Osteoblast (primary cell): ENCODE measurements at places on chromosomes 4 and X. TPM values are rescaled to one million over a fixed set of nuclear protein-coding genes. Genes with fewer than 3 reads are reported as not detected.

- peak; percentile 63 for DNase-seq
Observed at GRCh38 chrX:15988661-15989603, 134.3 kb upstream of the AP1S2 start.

- DNase-seq, result no peak
Observed at GRCh38 chrX:19833034-19833677, 54.2 kb downstream of the SH3KBP1 start.

DNA sequence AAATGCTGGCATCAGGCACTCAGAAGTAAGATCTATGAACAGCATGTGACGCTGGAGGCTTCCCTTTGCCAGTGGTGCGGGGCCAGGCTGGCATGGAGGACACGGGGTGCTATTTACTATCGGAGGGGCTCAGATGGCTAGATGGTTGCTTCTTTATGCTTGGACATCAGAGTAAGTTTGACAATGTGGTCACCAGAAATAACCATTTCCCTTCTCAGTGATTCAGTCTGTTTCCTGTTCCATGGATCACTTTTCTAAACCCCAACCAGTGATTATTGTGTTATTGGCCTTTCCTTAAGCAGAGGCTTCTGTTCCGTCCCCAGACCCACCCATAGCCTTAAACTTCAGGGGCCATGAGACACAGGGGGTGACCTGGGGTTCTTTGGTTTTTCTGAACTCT, 55.4 kb upstream of the DHX15 start:
- DNase-seq, result no peak

DNA sequence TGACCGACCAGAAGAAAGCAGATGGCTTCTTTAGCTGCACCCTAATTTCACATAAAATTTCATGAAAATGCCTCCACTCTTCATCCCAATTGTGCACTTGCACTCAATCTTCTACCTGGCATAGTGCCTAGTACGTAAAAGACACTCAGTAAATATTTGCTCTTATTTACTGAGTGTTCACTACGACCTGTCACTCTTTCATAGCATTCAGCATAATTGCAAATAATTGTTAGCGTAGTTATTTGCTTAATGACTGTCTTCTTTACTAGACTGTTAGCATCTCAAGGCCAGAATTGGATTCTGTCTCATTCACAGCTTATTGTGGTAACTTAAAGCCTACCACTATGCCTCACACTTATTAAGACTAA, 130.2 kb downstream of the ENOX2 start:
- DNase-seq, result no peak

DNA sequence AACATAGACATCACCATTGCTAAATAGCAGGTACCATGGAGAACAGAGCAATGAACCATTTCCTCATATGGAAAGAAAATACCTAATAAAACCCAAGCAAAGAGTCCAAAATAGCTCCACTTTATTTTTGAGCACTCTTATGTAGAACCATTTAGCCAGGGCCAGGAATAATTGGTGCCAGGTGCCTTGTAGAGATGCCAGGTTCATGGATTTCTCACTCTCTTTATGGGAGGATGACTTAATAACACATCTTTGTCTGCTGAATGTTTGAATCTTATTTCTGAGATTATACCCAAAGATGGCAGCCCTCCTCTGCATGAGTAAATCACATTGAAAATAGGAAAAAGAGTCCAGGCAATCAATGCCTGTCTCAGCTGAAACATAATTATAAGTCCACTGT, 212.3 kb upstream of the SFRP2 start:
- no peak for DNase-seq

GRCh38 chrX:317424-318067, 1.1 kb downstream of the GTPBP6 start:
- DNase-seq, result peak; percentile 98

- DNase-seq, result no peak
Observed at GRCh38 chr4:61938250-61938846, 738.2 kb downstream of the ADGRL3 start.

Gene GYPE
- total RNA-seq, result under 0.01 and 0.29 TPM in 2 replicates

- DNase-seq, result no peak
Observed at GRCh38 chr4:183360161-183360919, 38.1 kb upstream of the CLDN24 start.

- DNase-seq, result no peak
Observed at GRCh38 chrX:68876731-68877130, 47.9 kb downstream of the EFNB1 start.

Gene DDIT4L
- total RNA-seq, result 2.2 and 5.0 TPM in 2 replicates

Gene CFI
- total RNA-seq, result 27.9 and 53.9 TPM in 2 replicates

DNA sequence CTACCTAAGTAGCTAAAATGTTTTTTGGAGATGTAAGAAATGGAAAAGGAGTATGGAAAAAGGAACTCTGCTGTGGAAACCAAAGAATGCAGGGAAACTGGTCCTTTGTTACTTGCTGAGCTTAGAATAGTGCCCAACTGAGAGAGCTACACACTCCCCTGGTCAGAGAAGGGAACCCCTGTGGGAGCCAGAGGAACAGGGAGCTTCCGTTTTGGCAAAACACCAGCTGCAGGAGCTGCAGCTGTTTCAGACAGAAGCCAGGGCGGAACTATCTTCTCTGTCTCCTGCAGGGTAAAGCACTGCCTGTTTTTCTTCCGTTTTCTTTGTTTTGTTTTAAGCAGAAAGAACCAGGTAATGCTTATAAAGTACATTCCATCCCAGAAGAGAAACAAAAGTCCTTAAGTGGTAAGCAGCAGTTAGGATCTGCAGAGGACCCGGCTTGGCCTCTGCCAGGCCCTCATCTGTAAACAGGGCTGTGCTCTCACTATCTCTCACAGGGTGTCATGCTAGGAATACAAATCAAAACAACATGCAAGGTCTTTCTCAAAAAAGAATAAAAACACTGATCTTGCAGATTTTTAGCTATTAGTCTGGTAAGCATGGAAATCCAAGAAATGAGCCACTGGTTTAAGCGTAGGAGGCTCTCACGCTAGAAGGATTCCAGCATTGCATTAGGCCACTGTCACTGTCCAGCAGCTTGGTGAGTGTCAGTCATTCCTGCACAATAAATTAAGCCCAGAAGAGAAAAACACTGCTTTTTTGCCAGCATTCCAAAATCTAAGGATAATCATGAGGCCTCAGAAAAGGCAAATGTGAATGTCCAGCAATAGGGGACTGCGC, 76.1 kb downstream of the CHST7 start:
- no peak for DNase-seq

Gene IQCM
- total RNA-seq, result not detected in 2 replicates

Gene FGB
- not detected in 2 replicates for total RNA-seq

DNA sequence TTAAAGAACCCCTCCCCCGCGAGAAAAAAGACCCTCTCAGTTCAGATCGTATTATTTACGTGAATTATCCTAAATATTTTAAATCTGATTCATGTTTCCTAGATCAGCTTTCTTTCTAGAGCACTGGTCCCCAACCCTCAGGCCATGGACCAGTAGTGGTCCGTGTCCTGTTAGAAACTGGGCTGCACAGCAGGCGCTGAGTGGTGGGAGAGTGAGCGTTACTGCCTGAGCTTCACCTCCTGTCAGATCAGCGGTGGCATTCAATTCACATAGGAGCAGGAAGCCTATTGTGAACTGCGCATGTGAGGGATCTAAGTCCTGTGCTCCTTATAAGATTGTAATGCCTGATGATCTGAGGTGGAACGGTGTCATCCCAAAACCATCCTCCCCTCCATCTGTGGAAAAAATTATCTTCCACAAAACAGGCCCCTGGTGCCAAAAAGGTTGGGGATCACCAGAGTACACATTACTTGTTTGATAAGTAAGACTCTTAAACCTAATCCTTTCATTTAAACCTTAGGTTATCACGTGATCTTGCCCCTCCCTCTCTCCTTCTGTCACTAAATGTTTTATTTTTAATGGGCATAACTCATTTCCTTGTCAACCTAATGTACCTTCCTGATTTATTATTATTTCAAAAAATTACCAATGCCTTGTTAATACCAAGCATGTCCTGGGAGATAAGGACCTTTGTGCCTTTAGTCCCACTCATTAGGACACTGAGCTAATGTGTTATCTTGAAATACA, 442.9 kb downstream of the TLL1 start:
- DNase-seq, result no peak

Gene FGD1
- 8.7 and 9.1 TPM in 2 replicates for total RNA-seq

GRCh38 chr4:153022241-153022715, 86.2 kb downstream of the FHDC1 start:
- no peak for DNase-seq

Gene BRS3
- not detected in 2 replicates for total RNA-seq
